ENCODE measurements at places on chromosomes 12 and 14.

GRCh38 chr14:40806471-40806870, 800.2 kb upstream of the LRFN5 start:
- no peak for DNase-seq

DNA sequence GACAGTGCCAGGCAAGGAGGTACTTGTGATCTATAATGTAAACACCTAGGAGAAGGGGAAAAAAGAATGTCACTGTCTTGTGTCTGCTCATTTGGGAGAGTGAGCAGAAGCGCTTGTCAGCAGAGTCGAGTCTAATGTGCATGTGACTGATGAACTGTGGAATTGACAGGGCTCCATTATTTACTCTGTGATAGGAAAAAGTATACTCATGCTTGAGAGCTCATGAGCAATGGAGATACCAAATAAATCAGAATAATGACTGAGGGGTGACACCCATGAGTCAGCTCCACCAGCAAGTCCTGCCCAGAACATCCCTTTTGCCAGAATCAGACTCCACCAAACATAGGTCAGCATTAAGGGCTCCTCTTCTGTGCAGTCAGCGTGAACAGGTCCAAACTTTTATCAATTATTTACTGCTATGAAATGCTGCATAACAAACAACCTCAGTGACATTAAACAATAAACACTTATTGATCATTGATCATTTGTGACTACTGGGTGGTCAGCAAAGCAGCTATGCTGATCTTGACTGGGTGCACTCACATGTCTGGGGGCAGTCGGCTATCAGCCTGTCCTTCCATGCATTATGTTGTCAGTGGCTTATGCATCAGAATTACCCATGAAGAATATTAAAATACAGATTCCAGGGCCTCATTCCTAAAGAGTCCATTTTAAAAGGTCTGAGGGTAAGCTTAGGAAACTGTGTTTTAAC, 29.2 kb upstream of the WSCD2 start:
- no peak for DNase-seq

GRCh38 chr12:32272465-32272864, 126.9 kb upstream of the FGD4 start:
- DNase-seq: no peak

GRCh38 chr14:63874223-63874622, 21.4 kb downstream of the SYNE2 start:
- no peak for DNase-seq

DNA sequence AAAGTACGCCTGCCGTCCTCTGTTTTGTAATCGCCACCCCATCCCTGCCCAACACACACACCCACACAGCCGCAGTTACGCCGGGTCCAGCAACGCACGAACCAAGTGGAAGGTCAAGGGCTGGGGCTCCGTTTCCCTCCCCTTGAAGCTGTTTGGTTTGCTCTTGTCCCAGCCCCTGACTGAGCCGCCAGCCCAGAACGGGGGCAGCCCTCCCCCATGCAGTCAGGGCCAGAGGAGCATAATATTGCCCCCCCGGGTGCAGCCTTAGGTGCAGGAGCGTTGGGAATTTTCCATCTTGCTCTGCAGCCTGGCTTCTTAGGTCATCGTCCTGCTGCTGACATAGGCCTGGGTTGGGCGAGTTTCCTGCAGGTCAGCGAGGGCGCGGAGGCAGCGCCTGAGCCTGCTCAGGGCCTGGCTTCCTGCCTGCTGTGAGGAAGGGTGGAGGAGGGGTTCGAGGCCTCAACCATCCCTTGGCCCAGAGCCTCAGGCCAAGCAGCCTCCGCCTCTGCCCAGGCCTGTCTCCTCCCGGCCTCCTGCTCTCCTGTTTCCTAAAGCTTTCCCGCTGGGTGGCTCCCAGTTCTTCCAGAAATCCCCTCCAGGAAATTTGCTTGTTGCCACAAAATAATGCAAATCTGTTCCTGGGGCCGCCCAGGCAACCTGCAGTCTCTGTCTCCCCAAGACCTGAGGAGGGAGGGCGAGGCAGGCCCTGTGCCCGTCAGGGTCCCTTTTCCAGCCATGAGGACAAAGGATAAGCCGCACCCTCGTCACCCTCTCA, 44.5 kb downstream of the PSMA6 start:
- DNase-seq: no peak

DNA sequence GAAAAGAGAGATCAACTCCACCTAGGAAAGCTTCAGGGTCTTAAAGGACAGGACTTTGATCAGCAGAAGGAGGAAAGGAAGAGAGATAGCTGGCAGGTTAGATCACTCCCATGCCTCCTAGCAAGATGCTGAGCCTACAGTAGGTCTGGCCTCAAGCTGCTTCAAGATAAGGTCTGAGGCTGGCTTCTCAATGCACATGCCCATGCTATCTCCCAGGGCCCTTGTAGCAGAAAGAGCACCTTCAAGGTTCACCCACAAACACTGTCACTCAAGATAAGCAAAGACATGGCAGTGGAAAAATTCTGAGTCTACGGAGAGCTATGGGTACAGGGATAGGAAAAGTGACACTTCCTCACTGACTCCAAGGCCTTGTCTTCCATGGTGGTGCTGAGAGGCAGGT, 14.3 kb downstream of the REM2 start:
- DNase-seq: no peak

GRCh38 chr12:38878333-38878705, 27.1 kb downstream of the CPNE8 start:
- DNase-seq: no peak

DNA sequence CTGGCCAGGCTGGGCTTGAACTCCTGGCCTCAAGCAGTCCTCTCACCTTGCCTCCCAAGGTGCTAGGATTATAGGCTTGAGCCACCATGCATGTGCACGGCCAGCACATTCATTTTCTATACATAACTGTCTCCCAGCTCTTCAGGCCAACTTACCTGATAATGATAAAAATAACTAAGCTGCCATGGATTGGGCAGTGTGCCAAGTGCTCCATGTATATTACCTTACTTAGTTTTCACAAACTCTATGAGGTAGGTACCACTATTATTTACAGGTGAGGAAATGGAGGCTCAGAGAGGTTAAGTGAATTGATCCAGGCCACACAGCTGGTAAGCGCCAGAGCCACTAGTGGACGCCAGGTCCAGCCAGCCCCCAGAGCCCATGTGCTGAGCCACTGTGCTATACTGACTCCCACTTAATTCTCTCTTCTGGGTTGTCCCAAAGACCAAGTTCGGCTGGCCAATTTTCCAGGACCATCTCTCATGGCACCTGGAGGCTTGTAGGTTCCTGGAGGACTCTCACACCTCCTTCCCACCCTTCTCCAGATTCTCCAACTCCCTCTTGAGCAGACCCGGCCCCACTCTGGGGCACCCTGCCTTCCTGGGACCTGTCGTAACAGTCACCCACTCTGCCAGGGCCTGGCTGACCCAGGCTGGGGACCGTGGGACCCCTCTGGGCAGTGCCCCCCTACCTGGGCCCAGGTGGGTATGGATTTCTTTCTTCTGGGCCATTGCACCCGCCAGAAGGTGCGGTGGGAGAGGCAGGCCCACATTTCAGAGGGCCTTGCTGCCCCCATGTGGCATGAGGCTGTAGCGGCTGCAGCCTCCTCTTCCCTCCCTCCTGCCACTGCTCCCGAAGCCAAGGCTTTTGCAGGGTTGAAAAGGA, 30.2 kb upstream of the CIPC start:
- no peak for DNase-seq

GRCh38 chr12:59734371-59734770, 138.5 kb downstream of the SLC16A7 start:
- no peak for DNase-seq

- no peak for DNase-seq
These were observed 205.8 kb downstream of the SPTSSA start for GRCh38 chr14:34256223-34256622.

DNA sequence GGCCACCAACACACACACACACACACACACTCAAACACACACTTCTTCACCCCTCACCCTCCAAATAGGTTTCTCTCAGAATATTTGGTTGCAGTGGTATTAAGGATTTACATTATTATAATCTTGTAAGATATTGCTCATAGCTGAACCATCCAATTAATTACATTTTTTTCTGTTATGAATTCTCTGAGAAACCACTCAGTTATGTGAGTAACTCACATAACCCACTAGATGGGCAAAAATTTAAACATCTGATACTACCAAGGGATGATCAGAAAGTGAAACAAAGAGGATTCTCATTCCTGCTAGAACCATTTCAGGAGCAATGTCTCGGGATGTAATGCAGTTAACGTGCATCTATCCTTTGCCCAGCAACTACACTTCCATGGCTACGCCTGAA, 31.6 kb downstream of the TMTC1 start:
- DNase-seq: no peak

DNA sequence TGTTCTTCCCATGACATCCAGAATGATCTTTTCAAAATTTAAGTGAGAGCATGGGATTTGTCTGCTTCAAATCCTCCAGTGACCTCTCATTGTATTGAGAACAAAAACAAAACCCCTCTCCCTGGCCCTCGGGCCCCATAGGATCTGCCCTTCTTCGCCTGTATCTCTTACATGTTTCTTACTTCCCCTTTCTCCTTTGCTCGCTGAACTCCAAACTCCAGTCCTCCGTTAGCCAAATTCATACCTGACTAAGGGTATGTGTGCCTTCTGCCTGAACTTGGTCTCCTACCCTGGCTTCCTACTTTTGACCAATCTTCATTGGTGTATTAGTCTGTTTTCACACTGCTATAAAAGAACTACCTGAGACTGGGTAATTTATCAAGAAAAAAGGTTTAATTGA, 13.2 kb upstream of the TSPAN11 start:
- DNase-seq: no peak

DNA sequence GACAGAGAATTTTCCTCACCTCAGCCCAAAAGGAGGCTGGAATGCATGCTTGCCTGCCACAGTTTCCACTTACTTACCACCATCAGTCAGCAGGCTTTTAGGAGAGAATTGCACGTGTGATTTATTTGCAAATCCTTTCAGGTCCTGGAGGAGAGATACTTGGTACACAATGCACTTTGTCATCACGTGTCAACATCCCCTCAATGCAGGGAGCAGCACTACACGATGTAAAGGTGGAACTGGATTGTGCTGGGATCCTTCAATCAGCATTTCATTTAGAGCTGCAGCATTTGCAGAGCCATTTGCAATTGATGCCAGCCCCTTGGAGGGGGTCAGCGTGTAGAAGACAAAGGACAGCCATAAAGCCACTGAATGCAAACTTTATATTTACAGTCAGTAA, 218.1 kb downstream of the GLT1D1 start:
- DNase-seq: no peak

DNA sequence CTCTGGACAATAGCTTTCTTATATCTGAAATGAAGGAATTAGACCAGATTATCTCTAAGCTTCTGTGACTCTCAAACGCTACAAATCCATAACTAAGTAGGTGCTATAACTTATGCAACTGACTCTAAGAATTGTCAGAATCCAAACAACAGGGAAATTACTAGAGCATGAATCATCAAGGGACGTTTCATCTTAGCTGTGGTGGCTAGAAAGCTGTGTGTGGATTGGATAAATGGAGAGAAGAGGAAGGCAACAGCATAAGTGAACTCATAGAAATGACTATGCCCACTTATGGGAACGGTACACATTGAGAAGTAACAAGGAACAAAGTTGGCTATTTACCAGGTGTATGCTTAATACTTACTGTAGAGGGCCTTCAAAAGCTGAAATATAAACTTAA, 96.0 kb upstream of the NEDD1 start:
- peak; percentile 40 for DNase-seq

GRCh38 chr12:129067491-129067890, 214.2 kb downstream of the GLT1D1 start:
- DNase-seq: no peak

DNA sequence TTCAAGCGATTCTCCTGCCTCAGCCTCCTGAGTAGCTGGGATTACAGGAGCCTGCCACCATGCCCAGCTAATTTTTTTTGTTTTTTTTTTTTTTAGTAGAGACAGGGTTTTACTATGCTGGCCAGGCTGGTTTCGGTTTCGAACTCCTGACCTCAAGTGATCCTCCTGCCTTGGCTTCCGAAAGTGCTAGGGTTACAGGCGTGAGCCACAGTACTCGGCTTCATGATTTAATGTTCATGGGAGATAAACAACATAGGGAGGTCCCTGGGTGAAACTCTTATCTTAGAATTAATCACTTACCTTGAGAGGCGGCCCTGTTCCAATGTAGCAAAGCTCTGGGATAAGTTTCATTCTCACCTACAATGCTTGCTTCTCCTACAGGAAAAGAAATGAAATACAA, 48.3 kb downstream of the SEL1L start:
- DNase-seq: no peak

DNA sequence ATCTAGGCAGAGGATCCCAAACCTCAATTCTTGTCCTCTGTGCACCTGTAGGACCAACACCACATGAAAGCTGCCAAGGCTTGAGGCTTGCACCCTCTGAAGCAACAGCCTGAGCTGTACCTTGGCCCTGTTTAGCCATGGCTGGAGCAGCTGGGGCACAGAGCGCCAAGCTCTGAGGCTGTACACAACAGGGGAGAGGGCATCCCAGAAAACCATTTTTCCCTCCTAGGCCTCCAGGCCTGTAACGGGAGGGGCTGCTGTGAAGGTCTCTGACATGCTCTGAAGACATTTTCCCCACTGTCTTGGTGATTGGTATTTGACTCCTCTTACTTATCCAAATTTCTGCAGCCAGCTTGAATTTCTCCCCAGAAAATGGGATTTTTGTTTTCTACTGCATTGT, 22.4 kb upstream of the PTPRO start:
- DNase-seq: no peak

DNA sequence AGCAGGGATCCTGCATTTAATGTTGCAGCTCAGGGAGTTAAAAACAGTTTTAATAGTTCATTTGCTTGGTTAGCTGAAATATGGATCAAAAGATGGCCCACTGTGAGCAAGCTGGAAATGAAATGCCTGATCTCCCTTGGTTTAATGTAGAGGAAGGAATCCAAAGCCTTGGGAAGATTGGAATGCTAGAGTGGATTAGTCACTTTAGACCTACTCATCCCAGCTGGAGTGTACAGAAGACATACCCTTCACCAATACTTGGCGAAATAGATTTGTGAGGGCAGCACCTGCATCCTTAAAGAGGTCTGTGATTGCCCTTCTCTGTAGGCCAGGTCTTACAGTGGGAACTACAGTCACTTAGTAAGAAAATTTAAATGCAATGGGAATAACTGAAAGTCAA, 58.0 kb upstream of the KRAS start:
- DNase-seq: no peak

DNA sequence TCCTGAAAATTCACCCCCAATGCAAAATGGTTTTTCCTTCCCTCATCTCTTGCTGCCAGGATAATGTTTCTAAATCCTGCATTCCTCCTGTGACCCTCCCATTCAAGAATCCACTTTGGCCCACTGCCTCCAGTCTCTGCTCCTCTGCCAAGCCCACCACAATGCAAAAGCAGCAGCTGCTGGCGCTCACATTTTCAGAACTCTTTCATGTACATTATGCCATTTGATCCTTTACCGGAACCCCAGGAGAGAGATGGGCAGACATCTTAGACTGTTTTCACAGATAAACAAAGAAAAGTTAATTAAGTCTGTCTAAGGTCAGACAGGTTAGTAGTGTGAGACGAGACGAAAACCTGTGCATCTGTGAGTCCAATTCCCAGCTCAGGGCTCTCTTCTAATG, 12.9 kb downstream of the LRIG3 start:
- DNase-seq: no peak

GRCh38 chr12:59737725-59738463, 142.1 kb downstream of the SLC16A7 start:
- DNase-seq: no peak

- no peak for DNase-seq
These were observed 246.6 kb downstream of the CHST11 start for GRCh38 chr12:104703372-104703771.
